ENCODE measurements at places on chromosomes 4 and X. TPM values are rescaled to one million over a fixed set of nuclear protein-coding genes. Genes with fewer than 3 reads are reported as not detected.

The ABLIM2 gene
- 2.2 TPM for total RNA-seq

The PAGE2B gene
- total RNA-seq = not detected

The MTM1 gene
- 3.8 TPM for total RNA-seq

The IL21 gene
- not detected for total RNA-seq

The HPGDS gene
- 3.2 TPM for total RNA-seq

The SCML2 gene
- 3.7 TPM for total RNA-seq

The ENPEP gene
- total RNA-seq = 5.9 TPM

The RNF150 gene
- 17.4 TPM for total RNA-seq

The PCDH19 gene
- total RNA-seq = 4.2 TPM

GRCh38 chrX:129755779-129756650 lies 17.2 kb downstream of the XPNPEP2 start:
- DNase-seq = no peak

- no peak for DNase-seq
Measured at GRCh38 chr4:38294238-38294637, 334.0 kb downstream of the PTTG2 start.

DNA sequence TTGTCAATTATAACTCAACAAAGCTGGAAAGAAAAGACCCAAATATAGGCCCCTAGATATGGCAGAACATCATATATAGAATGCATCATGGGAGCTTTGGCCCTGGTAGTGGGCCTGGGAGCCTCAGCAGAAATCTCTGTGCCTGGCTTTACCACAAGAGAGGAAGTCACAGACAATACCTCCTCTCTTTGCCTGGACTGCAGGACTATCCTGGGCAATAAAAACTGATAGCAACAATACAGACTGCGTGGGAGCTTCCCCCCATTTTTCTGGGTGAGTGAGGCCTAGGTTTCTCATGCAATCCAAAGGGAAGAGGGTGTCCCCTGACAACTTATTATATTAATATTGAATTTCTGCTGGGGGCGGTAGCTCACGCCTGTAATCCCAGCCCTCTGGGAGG lies 64.0 kb upstream of the NFKB1 start:
- no peak for DNase-seq

- no peak for DNase-seq
Measured at GRCh38 chrX:111445485-111445884, 33.5 kb upstream of the DCX start.

- no peak for DNase-seq
Measured at GRCh38 chrX:119684916-119685224, 8.1 kb downstream of the SEPTIN6 start.

- no peak for DNase-seq
Measured at GRCh38 chrX:112654871-112655270, 24.9 kb downstream of the LHFPL1 start.

DNA sequence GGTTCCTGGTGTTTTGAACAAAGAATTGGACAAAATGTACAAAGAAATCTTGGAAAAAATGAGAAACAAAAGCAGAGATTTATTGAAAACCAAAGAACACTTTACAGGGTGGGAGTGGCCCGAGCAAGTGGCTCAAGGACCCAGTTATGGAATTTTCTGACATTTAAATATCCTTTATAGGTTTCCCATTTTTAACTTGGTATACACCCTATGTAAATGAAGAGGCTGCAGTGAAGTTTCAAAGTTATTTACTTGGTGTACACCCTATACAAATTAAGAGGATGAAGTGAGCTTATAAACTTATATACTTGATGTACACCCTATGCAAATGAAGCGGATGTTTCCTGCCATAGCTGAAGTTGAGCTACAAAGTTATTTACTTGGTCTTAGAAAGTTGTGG lies 4.7 kb downstream of the NLRP2B start:
- DNase-seq = no peak

DNA sequence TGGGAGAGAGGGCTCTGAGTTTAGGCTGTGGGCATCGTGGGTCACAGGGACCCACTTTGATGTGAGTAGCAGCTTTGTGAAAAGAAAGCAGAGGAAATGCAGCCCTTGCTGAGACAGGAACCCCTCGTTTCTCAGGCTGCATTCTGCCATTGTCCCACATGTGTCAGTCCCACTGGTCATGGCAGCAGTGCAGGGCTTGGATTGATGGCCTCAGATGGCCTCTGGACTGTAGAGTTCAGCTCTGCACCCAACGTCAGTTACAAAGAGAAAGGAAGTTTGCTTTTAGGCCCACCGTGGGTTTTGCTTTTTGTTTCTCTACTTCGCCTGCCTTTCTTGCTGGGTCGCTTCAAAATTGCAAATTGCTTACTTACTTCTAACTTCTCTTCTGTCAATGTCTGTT lies 248.3 kb upstream of the KLF3 start:
- DNase-seq = no peak
